ENCODE measurements at places on chromosomes 11 and 22.

GRCh38 chr11:78213526-78214330 is 25.0 kb downstream of the USP35 start:
- no peak for DNase-seq

DNA sequence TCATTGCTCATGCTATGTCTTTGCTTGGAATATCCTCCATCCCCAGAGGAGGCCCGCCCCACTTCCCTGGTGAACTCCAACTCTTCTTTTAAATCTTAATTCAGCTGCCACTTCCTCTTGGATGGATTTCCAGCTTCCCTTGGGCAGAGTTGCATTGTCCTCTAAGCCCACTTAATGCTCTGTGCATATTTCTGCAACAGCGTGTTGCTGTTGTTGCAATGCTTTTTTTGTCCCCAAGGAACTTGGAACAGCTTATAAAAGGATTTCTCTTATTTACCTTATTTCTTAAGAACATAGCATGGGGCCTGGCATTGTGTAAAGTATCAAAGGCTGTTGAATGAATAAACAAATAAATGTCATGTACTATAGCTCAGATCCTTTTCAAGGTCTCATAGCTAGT is 507.4 kb downstream of the METTL15 start:
- no peak for DNase-seq

DNA sequence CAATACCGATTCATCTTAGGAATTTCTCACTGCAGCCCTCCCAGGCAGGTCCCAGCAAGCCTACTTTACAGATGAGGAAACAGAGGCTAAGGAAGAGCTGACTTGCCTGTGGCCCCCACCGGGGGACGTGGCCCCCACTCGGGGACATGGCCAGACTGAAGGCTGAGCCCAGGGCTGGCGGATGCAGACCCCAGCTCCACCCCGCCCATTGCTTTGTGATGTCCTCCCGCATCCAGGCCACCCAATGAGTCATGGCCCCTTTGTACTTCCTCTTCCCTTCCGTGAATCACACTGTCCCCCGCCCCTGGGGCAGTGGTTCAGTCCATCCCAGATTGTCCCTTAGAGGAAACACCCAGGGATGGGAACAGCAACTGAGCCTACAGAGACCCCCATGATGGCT is 116.0 kb upstream of the ANO1 start:
- no peak for DNase-seq

- no peak for DNase-seq
These were observed 29.4 kb upstream of the TH start for GRCh38 chr11:2200957-2201519.

DNA sequence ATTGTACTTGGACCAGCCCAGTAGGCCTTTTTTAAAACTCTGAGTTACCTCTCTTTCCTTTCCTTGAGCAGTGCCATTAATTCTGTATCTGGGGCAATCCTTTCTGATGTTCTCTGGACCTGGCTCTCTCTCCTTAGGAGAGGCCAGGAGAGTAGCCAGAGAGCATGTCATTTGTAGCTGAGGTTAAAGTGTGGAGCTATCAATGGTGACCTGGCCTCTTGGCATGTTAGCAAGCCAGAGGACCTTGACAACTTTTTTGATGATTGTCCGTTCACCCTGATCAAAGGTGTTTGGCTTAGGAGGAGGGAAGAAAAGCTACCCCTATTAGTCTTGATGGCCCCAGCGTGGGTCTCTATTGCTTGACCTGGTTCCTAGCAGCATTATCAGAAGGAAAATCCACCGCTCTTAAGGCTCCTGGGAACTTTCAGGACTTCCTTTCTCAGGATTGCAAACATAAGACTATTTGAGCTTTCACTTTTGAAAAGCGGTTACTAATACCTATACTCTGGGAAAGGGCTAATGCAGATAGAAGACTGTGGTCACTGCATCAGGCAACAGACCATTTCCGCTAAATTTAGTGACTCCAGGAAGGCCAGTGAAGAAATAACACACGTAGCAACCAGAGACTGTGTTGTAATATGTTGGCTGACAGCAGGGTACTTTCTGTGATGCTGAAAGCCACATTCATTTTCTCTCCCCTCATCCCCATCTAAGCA is 18.2 kb downstream of the LIMK2 start:
- no peak for DNase-seq

DNA sequence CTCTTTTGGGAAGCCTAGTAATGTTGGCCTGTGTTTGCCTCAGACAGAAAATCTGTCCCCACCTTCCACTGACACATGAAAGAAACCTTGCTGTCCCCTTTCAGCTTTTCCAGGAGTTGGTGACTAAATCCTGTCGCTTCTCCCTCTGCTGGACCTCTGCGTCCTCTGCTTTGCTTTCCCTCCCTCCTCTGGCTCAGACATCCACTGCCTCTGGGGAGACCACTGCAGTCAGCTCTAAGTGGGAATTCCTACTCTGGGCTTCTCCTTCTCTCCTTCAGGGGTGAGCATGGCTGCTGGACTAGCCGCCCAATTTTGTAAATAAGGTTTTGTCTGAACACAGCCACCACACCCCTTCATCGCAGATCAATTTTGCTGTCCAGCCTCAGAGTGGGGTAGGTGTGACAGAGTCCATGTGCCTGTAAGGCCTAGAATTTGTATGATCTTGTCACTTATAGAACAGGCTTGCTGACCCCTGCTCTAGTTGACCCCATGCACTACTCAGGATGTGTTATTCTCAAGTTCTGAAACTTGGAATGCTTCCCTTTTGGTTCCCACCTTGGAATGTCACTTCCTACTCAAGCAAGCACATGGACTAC is 23.0 kb downstream of the LRRC74B start:
- DNase-seq = no peak

DNA sequence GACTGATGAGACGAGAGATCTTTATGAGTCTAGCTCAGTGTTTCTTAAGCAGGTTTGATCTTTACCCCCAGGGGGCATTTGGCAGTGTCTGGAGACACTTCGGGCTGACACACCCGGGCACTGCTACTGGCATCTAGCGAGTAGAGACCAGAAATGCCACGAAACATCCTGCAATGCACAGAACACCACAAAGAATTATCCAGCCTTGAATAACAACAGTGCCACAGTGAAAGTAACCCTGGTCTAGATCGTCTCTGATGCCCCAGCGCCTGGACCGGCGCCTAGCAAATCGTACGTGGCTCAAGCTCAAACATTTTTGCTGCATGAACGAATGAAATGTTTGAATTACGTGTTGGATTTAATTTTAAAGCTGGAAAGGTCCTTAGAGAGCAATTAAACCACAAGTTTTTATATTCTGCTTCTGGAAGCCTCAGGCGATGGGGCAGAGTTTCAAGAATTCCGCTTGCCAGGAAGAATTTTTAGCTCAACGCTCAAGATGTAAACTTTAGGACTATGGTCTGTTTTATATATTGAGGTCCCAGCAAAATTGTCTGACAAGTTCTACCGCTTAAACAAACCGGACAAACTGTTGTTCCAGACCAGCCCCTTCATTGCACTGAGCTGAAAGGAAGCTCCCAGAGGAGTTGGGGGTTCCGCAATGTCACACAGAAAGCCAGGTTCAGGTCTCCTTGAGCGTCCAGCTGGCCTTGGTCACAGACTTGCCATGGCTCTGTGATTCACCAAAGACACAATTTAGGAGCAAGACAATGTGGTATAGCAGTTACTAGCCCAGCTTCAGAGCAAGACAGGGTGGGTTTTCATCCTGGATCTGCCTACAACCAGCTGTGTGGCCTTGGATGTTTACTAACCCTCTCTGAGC is 44.2 kb upstream of the SMTN start:
- no peak for DNase-seq

- DNase-seq = no peak
These were observed 28.4 kb downstream of the ARHGAP32 start for GRCh38 chr11:129163714-129164164.

GRCh38 chr11:29352273-29352795 is 664.5 kb downstream of the KCNA4 start:
- no peak for DNase-seq

GRCh38 chr11:16820324-16821092 is 82.1 kb downstream of the C11orf58 start:
- DNase-seq = peak; percentile 79

DNA sequence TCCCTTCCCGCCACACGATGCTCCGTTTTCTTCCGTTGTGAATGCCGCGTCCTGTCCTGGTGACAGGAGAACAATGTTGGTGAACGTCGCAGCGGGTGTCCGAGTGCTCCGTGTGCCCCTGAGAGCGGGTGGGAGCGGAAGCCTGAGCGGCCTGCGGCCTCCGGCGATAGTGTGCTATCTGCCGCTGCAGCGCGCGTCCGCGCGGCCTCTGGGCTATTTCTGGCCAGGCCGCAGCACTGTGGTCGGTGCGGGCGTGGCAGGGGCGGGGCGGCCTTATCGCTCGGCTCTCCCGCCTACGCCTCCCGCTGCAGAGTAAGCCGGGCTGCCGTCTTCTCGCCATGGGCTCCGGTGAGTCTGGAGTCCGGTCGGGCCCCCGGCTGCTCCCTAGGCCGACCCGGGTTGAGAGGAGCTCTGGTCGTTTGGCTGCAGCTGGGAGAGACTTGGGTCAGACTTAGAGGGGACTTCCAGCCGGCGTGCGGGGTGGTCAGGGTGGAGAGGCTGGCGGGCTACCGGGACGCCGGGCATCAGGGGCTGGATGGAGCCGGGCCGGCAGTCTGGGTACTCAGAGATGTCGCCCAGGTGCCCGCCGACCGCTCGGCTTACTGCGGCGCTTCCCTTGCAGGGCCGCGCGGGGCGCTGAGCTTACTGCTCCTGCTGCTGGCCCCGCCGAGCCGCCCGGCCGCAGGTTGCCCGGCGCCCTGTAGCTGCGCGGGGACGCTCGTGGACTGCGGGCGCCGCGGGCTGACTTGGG is at the start of gene GP1BB:
GP1BB (plus strand) TSS at position 308 of the 751 bp plus-strand sequence; CDS start at position 339, 31 bp downstream.
- peak; percentile 27 for DNase-seq

DNA sequence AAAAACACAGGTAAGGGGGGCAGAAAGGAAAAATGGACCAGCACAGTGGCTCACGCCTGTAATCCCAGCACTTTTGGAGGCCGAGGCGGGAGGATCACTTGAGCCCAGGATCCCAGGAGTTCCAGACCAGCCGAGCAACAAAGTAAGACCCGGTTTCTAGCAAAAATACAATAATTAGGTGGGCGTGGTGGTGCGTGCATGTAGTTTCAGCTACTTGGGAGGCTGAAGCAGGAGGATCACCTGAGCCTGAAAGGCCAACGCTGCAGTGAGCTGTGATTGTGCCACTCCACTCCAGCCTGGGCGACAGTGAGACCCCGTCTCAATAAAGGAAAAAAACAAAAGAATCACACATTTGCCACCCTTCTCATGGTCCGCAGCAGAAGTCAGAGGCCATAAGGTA is 519.4 kb downstream of the BRD1 start:
- no peak for DNase-seq

GRCh38 chr11:12674571-12674935 is 332 bp downstream of the TEAD1 start:
- DNase-seq = no peak

DNA sequence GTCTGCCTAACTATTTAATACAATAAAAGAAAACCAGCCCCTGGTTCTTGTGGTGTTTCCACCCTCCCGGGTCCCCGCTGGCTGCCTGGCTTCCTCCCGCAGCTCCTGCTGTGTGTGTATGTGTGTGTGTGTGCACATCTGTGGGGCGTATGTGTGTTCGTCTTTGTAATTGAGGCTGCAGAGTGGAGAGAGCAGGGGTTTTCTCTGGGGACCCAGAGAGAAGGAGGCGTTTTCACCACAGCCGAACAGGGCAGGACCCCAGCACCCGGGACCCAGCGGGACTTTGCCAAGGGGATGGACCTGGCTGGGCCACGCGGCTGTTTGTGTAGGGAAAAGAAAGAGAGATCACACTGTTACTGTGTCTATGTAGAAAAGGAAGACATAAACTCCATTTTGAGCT is 42.7 kb downstream of the IGLL1 start:
- DNase-seq = no peak

GRCh38 chr11:26951809-26952515 is 42.0 kb upstream of the FIBIN start:
- DNase-seq = no peak

DNA sequence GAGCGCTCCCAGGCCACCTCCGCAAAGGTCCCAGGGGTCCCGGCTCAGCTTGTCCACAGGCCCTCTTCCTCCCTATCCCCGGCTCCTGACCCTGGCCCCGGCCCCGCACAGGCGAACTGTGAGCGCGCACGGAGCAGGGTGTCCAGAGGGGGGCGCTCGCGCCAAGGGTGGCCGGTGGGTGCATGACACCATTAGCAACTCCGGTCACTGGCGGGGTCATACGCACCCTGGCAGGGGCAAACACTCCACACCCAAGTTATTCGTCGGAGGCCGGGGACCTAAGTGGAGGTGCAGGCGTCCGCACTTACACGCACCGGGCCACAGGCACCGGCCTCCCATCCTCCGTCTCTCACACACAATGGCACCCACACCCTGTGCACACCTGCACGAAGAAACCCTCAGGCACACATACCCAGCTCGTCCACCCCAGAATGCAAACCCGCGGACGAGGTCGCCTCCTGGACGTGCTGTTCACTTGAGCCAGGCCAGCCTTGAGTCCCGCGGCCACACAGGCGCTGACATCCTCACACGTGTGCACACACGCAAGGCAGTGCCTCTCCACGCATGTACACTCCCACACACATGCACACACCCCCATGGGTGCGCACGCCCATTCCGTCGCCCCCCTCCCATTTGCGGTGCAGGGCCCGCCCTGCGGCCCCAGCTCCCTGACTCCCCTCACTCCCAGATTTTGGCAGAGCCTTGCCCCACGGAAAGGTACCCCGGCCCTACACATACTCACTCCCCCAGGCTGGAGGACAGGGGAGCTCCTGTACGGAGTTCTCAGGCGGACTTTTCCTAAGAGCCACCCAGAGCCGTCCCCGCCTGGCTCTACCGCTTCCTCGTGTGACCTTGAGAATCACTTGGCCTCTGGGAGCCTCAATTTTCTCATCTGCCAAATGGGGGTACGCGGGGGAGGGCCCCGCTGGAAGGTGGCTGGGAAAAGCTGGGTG is at the start of gene RASGRP2:
RASGRP2 (minus strand) TSS at position 552 of the 953 bp plus-strand sequence. CDS start 1,276 bp downstream, outside the sequence.
- peak; percentile 78 for DNase-seq

DNA sequence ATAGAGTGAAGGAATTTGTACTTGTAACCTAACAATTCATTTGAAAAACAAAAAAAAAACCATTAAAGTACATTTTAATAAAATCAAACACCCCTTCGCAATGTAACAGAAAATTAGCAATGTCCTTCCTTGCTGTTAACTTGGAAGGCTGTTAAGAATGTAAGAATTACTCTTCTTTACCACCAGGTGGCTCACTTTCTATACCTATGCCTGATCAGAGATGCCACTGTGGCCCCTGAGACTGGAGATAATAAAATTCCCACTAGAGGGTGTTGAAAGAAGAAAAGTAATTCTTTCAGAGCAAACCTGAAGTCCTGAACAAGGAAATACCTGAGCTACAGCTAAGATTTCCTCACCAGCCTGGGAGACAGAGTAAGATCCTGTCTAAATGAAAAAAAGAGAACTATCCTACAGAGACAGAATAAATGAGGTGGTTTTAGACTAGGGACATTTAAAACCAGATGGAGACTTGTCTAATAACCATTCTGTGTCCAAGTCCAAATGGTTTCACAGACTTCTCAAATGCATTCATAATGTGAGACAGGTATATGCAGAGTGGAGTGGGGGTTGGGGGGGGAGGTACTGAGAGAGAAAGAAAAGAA is 1089.3 kb downstream of the FAM181B start:
- peak; percentile 15 for DNase-seq
